ENCODE measurements at places on chromosomes 16 and 17.

- DNase-seq, result no peak
Observed at GRCh38 chr17:12982224-12982623, 35.6 kb downstream of the ELAC2 start.

- DNase-seq, result no peak
Observed at GRCh38 chr17:57924677-57925076, 30.5 kb downstream of the CUEDC1 start.

- DNase-seq, result no peak
Observed at GRCh38 chr16:15770512-15770911, 86.3 kb downstream of the MYH11 start.

DNA sequence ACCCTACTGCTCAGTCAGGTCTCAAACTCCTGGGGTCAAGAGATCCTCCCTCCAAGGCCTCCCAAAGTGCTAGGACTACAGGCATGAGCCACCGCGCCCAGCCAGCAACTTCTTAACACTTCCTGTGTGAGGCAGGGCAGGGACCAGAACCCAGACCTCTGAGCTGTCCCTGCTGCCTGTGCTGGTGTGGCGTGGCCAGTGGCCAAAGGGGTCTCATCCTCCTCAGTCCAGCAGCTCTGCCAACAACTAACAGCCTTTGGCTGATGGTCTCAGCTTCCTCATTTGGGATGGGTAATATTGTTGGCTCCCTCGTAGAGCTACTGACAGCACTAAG, 1.4 kb upstream of the LLGL1 start:
- no peak for DNase-seq

DNA sequence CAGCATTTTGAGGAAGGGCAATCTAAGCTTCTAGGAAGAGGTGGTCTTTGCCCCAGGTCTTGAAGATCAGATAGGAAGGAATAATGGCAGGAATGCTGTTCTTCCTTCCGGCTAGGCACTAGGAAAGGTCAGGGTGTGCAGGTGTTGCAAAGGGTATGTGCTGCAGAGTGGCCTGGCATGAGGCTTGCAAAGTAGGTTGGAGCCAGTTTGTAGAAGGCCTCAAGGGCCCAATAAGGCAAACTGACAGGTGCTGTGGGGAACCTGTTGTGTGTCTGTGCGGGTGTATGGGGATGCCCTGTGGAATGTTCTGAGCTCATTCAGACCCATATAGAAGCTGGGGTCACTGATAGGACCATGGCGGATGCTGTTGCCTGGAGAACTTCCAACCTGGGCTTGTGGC, 12.7 kb downstream of the MSI2 start:
- peak; percentile 29 for DNase-seq

- peak; percentile 86 for DNase-seq
Observed at GRCh38 chr17:8997994-8998628, 23.2 kb upstream of the NTN1 start.

- no peak for DNase-seq
Observed at GRCh38 chr16:57260294-57260929, 15.4 kb downstream of the ARL2BP start.

GRCh38 chr16:85955566-85955965, 56.6 kb downstream of the IRF8 start:
- DNase-seq, result no peak

GRCh38 chr17:41567317-41567716, 4.5 kb downstream of the KRT9 start:
- no peak for DNase-seq

- no peak for DNase-seq
Observed at GRCh38 chr16:56348168-56349085, 76.9 kb downstream of the AMFR start.

DNA sequence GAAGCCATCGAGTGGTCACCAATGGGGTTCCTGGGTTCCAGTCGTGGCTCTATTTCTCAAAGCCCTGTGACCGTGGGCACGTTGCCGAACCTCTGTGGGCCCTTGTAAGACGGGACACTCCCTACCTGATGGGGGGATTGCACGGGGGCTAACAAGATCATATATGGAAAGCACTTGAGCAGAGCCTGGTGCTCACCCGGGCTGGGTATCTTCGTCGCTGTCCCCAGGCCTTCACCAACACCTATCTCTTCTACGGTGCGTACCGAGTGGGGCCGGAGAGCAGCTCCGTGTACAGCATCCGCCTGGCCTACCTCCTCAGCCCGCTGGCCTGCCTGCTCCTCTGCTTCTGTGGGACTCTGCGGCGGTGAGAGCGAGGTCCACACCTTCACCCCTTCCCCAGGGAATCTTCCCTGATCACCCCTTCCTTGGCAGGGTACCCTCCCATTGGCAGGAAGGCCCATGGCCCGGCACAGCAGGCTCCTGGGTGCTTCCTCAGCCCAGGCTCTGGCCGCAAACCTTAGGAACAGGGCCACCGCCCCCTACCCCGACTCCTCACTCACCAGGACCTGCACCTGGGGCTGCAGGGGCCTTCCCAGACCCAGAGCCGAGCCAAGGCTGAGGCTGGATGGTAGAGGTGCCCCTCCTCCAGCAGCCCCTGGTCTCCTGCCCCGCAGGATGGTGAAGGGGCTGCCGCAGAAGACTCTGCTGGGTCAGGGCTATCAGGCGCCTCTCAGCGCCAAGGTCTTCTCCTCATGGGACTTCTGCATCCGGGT, 2.8 kb downstream of the TMC8 start:
- no peak for DNase-seq

DNA sequence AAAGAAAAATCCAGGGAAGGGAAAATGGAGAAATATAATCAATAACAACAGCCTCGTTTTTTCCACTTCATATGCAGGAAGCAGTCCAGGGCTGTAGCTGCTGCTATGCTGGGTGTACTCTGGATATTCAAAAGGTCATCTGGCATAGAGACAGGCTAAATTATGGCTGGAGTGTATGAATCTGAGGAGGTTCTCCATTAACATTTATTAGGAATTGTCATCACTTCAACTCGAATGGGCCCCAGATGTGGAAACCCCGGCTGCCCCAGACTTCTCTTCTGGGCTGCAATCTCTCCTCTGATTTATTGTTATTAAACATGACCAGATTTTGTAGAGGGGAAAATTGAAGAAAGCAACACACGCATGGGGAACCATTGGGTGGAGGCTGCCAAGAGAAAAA, 33.5 kb upstream of the SKAP1 start:
- no peak for DNase-seq

GRCh38 chr16:50862818-50863643, 121.1 kb downstream of the CYLD start:
- peak; percentile 44 for DNase-seq

DNA sequence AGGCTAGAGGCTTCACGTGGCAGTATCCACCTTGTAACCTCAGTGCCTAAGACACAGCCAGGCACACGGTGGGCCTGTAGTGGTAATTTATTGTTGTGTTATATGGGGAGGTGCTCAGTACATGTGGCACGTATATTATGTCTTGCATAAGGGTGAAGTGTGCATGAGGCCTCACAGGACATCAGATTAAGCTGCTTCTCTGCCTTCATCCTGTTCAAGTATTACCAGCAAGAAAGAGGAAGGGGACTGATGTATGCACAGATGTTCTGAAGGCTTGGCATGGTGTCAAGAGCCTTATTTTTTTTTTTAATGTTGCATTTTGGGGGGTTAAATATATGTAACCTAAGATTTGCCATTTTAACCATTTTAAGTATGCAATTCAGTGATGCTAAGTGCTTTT, 71.6 kb downstream of the ABCC1 start:
- no peak for DNase-seq

- DNase-seq, result no peak
Observed at GRCh38 chr17:34081269-34081668, 173.8 kb upstream of the CCL2 start.

GRCh38 chr17:31808521-31809050, 50.5 kb downstream of the COPRS start:
- DNase-seq, result no peak

- DNase-seq, result no peak
Observed at GRCh38 chr16:78323315-78323714, 223.9 kb downstream of the WWOX start.

- no peak for DNase-seq
Observed at GRCh38 chr16:1861730-1862129, 10.2 kb downstream of the MEIOB start.

GRCh38 chr17:6660805-6661463, 9.4 kb downstream of the C17orf100 start:
- DNase-seq, result no peak

- peak; percentile 69 for DNase-seq
Observed at GRCh38 chr17:9987779-9988585, 82.9 kb upstream of the RCVRN start.

DNA sequence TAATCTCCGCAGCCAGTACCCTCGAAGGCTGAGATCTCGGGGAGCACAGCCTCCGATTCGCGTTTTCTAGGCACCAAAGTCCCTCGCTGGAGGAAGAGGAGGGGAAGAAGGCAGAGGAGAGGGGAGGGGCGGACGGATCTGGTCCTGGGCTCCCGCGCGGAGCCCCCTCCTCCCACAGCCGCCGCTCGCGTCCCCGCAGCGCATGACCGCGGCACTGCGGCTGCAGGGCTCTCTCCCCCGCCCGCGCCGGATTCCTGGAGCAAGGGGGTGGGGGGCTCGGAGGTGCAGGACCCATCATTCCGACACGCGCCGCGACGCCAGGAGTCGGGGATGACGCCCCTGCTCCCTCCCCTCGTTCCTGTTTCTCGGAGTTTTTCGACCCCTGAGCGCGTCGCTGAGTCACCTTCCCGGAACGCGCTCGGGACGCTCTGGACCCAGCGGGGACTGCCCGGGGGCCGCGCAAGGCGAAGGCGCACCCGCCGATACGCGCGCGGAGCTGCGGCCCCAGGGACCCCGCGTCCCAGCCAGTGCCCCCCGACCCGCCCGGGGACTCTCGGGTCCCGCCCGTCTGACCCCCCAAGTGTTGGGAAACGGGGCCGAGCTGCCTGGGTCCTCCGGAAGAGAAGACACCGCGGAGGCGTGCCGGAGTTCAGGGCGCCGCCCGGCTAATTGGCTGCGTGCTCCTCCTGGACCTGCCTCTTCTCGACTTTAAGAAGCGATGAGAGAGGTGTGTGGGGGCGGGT, 1.4 kb upstream of the SPHK1 start:
- DNase-seq, result peak; percentile 89

- no peak for DNase-seq
Observed at GRCh38 chr16:88703486-88704309, 2.5 kb downstream of the RNF166 start.

DNA sequence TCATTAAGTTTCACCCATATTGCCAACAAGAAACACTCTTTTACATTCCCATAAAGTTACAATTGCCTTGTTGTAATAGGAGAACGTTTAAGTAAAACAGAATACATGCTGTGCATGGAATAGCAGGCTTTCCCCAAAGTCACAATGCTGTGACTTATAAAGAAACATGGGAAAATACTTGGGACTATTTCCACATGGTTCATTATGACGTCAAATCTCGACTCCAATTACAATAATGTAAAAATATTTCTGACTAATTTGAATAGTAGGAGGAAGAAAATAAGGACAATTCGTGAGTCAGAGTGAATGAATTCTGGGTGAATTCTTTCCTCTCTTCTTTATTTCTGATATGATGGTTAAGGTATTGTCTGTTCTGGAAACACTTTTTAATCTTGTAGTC, 52.8 kb downstream of the CDH11 start:
- DNase-seq, result no peak

DNA sequence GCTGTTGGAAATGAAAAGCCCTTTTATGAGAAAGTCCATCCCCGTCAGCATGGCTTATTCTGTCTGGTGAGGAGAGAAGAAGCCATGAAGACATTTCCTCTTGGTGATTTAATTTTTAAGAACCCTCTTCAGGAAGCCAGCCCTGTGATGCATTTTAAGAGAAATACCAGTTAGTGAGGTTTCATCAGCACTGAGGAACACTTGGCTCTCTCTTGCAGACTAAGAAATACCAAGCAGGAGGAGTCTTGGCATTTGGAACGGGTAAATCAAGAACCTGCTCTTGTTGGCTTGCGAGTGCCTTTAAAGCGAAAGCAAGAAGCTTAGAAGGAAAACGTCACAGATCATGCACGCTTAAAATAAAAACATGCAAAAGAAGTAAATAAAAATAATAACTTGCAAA, 17.5 kb downstream of the RAB11FIP3 start:
- no peak for DNase-seq

DNA sequence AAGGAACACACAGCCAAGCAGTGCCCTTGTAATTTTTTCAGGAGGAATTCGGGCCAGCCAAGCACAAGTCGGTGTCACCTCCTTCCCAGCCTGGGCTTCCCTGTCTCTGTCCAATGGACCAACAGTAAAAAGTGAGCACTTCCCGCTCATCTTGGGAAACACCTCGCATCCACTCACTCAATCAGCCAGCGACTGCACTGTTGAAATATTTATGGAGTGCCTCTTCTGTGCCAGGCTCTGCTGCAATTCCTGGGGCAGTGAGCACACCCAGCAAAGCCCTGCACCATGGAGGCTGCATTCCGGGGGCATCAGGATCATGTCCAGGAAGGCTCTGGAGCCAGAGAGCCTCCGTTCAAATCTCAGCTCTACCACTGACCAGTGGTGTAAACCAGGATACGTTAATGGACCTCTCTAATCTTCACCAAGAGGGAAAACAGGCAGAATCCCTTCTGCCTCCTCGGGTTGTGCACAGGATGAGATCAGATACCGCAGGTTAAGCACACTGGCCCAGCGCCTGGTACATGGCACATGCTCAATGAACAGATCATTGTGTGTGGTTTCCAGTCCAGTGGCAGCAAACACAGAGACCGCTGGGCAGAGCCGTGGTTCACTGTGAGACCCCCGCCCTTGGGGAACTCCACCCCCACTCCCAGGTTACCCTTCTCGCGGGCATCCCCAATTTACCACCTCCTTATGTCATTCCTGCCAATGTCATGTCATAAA, 194.3 kb downstream of the ZNF423 start:
- no peak for DNase-seq

GRCh38 chr16:48829336-48830310, 219.6 kb upstream of the N4BP1 start:
- no peak for DNase-seq

DNA sequence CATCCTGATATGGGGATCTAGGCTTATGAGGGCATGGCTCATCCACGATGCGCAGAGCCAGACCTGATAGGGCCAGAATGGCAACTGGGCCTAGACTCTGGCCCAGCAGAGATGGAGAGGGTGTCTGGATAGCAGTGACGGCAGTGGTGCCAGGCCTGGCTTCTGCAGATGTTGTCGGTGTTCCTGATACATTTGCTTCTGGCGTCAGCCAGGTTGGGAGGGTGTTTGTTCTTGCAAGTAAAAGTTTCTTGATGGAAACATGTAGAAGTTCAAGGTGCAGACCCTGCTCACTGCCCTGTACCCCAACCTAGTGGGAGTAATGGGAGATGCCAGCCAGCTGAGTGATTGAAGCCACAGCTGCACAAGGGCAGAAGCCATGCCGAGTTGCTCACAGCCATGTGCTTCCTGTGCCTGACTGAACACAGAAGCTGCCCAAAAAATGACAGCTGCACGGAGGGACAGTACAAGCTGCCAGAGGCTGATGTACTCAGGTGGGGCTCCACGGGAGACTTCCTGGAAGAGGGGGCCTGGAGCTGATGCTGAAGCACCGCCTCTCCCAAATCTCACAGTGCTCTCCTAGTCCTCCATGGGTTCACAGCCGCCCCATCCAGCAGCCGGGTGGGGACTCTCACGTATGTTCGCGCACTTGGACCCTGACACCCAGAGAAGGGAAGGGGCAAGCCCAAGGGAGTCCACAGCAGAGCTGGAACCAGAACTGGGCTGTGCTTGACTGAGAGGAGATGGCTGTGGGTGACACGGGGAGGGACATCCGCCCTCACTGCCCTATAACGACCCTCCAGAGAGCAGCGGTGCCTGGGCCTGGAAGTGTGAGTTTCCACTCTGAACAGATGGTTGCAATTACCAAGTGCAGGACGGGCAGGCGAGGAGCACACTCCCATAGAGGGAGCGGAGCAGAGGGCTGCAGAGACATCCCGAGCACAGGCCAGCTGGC, 78.7 kb downstream of the N4BP1 start:
- no peak for DNase-seq
